ENCODE measurements at places on chromosomes 16 and 17.
A peak's percentile ranks its signal among the peaks of the same experiment; 100 is the strongest.

GRCh38 chr16:57639172-57639887 is 10.9 kb downstream of the ADGRG1 start:
- no peak for DNase-seq

DNA sequence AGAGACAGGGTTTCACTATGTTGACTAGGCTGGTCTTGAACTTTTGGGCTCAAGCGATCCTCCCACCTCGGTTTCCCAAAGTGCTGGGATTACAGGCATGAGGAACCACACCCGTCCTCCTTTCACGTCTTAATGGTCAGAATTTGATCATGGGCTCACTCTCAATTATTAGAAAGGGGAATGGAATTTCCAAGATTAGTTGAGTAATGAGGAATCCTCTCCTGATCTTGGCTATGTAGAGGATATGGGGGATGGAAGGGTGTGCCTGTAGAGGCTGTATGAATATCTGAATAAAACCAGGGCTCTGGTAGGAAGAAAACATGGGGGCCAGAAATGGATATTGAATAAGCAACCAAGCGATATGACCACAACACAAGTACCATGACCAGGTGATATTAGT is 25.9 kb upstream of the SMURF2 start:
- no peak for DNase-seq

DNA sequence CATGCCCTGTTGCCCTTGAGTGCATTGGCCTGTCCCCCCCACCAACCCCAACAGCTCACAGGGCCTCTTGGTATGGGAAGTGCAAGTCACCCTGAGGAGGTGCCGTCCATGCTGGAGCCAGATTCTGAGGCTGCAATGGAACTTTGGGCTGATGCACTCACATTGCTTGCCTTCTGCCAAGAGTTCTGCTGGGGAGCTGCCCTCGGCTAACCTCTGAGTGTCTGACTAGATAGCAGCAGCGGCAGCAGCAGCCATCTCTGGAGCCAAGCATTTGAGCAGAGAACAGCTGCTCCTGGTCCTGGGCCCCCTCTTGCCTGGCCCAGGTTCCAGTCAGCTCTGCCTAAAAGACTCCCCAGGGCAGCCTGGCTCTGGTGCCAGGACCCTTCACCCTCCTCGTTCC is 61.5 kb downstream of the GNAO1 start:
- no peak for DNase-seq

DNA sequence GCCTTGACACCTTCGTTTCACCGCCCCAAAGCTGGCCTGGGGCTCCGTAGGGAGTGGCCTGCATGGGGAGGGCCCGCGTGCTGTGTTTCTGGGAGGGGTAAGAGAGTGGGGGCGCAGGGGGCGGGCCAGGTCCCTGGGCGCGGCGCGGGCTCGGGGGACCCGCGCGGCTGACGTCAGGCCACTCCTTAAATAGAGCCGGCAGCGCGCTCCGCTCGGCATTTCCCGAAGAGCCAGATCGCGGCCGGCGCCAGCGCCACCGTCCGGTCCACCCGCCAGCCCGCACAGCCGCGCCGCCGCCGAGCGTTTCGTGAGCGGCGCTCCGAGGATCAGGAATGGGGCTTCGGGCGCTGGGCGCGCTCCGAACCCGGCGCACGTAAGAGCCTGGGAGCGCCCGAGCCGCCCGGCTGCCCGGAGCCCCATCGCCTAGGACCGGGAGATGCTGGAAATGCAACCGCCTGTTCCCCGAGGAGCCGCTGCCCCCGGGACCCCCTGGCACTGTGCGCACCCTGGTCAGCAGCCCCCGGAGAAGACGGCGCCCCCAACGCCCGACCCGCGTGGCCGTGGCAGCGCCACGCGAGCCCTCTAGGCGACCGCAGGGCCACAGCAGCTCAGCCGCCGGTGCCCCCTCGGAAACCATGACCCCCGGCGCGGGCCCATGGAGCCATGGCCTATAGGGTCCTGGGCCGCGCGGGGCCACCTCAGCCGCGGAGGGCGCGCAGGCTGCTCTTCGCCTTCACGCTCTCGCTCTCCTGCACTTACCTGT is at the start of gene HS3ST2:
HS3ST2 (plus strand) TSS at position 215 of the 763 bp plus-strand sequence; CDS start at position 664, 449 bp downstream.
- DNase-seq = no peak

DNA sequence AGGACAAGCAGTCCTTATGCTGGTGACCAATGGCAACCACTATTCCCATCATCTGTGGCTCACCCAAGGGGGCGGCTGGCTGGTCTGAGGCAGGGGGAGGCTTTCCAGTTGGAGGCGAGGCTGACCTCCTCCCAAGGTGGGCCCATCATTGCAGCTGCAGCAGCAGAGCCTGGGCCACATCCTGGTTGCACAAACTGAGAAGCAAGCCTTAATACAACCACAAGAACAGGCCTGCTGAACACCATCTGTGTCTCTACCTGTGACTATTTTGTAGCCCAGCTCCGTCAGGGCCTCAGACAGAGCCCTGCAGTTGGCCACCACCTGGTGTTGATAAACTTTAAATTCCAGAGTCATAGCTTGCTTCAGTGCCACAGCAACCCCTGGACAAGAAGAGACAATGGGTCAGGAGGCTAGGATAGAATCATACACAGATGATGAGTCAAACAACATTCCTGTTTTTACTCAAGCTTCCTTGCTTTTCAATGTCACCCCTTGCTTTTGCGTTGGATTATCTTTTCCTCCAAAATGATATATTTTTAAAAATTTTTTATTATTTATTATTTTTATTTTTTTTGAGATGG is 17.9 kb downstream of the SMCR8 start:
- DNase-seq = no peak

- no peak for DNase-seq
Observed at GRCh38 chr17:3003296-3004149, 59.9 kb downstream of the OR1D5 start.

DNA sequence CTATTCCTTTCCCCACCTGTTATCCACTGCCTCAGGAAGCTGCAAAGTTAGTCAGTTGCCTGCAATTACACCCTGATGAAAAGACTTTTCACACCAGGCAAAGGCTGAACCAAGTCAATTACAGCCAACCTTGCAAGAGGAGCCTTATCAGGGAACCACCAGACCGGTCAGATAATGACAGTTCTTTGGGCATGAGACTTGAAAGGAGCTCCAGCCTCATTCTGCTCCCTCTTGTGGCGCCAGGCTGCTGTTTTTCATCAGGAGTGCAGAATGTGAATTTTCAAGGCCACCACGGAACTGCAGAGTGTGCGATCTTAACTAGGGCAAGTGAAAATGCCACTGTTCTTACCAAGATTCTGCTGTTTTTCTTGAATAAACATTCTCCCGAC is 22.5 kb downstream of the DNAI2 start:
- DNase-seq = peak; percentile 61

DNA sequence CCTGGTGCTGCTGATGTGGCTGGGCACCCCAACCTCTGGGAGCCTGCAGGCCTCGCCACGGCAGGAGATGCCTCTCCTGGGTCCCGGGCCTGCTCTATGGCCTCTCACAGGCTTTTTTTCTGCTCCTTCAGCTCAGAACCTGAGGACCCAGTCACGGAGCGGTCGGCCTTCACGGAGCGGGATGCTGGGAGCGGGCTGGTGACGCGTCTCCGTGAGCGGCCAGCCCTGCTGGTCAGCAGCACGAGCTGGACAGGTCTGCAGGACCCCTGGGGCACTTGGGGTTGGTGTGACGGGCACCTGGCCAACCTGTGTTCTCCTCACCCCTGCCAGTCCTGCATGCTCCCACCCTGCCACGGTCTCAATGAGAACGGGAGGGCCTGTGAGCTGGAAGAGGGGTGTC is 7.0 kb downstream of the ALG1 start:
- DNase-seq = no peak

DNA sequence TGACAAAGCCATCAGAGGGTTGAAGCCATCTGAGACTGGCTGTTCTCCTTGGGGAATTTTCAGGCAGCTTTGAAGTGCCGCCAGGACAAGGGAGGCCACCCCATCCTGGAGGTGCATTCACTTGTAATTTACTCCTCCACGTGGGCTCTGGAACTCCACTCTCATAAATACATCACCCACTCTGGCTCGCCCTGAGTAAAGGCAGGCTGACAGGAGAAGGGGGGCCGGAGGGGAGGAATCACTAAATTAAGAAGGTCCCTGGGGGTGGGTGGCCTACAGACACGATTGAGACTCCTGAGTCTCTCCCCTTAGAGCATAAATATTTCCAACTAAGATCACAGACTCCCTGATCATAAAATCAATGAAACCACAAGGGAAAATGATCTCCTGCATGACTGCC is 56.3 kb upstream of the HNF1B start:
- DNase-seq = no peak

GRCh38 chr16:65384441-65384840 is 262.6 kb upstream of the CDH11 start:
- DNase-seq = no peak

DNA sequence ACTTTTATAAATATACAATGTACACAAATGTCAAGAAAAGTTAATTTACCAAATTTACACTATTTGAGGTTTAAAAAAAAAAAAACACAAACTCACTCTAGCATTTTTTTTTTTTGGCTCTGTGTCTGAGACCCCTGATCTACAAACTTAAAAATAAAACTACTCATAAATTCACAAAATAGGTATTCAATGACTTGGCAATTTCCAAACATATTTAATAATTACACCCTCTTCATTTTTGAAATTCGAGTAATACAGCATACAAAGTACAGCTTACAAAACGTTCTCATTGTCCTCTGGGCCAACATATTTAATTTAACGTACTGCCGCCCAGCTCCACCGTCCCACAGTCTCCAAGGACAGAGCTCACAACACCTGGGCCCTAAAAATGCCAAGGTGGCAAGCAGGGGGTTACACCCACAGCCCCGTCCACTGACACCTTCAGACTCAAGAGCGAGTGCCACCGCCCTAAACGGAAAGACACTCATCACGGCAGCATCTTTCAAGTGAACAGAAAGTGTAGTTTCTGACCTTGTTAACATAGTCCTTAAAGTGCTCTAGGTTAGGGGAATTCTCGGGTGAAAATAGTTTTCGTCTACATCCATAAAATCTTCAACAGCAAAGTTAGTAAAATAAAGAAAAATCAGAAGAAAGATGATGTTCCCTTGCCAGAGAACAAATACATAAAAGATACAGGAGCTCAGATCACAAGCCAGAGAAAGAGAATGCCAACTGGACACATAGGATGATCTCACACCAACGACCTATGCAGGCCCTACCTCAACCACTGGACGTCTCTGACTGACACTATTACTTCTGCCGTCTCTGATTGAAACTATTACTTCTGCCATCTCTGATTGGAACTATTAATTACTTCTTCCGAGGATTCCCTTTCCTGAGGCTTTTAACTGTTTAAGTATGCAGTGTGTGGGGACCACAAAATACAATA is 4.2 kb downstream of the ADCY9 start:
- DNase-seq = peak; percentile 7

DNA sequence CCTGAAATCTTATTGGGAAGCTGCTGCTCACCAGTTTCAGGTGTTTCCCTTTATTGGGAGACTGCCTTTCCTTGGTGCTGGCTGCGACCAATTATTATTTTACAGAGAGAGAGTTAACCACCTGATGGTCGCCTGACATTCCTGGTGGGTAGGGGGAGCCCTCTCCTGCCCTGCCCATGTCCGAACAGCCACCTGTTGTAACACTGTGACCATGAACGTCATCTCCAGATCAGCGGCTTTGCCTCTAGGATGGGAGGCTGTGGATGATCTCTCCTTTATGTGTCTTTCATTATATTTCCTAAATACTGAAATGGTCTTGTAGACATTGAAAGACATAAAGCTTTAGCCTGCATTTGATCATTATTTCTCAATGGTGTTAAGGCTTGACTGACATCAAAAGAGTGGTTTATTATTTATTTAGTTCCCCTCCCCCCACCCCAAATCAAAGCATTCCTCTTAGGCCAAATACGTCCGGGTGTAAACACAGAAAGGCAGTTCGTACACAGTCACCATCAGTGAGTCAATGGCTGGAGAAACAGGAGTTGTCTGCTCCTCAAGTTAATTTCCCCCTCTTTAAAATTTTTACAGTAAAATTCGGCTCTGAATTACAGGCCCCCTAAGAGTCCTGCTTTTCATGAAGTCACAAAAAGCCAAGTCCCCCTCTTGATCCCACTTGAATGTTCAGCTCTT is 57.8 kb upstream of the CACNG5 start:
- DNase-seq = no peak

DNA sequence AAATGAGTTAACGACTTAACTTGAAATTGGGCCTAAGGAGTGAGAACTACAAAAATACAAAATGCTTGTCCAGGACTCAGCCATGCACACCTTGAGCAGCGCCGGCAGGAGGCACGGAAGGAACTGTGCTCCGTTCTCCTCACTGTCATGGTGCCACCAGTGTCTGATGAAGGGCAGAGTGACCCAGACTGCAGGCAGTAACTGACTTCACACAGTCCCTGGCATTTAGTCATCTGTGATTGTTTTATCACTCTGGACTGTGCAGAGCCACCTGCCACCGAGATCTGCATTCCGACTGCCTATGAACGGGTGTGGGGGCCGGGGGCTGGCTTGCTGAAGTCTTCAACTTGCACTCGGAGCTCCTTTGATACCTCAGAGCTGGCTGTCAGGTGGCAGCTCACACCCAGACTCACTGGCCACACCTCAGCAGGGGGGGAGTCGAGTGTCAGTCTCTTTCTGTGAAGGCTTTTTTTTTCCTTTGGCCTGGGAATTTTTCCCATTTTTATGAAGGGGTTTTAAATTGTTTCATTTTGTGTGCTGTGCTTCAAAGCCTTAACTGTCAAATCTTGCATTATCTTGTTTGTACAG is 20.2 kb upstream of the ENDOV start:
- DNase-seq = no peak

- DNase-seq = no peak
Observed at GRCh38 chr16:14371778-14372431, 258.2 kb downstream of the PARN start.

DNA sequence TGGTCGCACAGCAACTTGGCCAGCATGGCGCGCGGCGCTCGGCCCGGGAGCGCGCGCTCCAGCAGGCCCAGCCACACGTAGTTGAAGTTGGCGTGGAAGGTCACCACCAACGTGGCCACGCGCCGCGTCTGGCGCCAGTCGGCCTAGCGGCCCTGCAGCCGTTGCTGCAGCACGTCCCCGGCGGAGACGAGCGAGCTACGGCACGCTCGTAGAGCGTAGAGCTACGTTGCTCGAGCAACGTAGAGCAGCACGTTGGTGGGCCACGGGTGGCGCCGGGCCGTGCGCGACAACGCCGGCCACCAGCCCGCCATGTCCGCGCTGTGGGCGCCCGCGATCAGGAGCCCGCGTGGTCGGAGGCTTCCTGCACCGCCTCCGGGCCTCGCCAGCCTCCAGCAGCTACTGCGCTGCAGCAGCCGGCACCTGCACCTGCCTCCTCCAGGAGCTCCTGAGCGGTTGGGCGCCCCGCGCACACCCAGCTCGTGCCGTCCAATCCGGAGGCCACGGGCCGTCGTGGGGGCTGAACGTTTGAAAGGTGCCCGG is 13.4 kb upstream of the SULT1A1 start:
- peak; percentile 67 for DNase-seq

- no peak for DNase-seq
Observed at GRCh38 chr16:86355531-86355930, 154.8 kb upstream of the FOXF1 start.

DNA sequence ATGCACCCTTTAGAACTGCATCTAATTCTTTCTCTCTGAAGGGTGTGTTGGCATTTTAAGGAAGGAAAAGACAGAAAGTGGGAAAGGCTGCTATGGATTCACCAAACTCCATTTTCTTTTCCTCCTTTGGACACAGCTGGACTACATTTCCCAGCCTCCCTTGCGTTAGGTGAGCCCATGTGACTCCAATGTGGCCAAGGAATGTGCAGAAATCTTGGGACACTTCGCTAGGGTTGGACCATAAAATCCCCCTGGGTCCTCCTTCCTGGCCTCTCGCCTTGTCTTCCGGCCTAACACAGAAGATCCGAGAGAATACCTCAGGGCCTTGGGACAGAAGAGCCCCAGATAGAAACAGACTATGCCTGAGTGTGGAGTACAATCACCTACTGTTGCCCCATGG is 56.3 kb downstream of the ABCC12 start:
- DNase-seq = no peak

- DNase-seq = no peak
Observed at GRCh38 chr17:962670-963069, 16.9 kb downstream of the NXN start.

Data from CD4-positive, alpha-beta T cell treated with Interleukin-10 for 1 hour (primary cell).